ENCODE measurements at places on chromosomes 12 and 14.

DNA sequence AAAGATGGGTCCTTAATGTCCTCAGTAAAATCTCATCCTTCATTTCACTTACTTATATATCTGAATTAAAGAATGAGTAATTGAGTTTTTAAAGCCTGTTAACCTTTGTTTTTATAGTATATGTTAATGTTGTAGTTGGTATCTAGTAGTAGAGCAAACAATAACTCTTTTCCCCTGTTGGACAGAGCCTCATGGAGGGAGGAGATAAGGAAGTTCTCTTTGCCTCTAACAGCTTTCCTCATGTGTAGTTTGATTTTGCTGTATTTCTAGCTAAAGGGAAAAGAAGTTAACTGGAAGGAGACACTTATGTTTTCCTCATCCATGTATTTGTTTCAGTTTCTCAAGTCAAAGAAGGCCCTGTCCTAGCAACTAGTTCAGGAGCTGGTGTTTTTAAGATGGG, 55.3 kb downstream of the RAD52 start:
- DNase-seq, result no peak

DNA sequence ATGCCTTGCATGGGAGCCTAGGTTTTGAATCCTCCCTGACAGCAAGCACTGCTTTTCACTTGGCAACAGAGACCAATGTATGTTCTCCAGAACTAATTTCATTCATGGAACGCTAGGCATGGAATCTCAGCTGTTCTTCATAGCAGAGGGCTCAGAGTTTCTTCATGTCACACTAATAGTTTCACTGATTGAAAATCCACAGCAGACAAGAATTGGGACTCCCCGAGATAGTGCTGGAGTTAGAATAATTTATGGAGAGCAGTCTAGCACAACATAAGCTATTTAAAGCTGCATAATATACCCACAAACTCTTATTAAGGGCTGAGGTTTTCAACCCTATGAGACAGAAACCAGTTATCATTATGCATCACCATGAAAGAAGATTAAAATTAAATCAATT, 342.5 kb downstream of the TMEM132D start:
- no peak for DNase-seq

DNA sequence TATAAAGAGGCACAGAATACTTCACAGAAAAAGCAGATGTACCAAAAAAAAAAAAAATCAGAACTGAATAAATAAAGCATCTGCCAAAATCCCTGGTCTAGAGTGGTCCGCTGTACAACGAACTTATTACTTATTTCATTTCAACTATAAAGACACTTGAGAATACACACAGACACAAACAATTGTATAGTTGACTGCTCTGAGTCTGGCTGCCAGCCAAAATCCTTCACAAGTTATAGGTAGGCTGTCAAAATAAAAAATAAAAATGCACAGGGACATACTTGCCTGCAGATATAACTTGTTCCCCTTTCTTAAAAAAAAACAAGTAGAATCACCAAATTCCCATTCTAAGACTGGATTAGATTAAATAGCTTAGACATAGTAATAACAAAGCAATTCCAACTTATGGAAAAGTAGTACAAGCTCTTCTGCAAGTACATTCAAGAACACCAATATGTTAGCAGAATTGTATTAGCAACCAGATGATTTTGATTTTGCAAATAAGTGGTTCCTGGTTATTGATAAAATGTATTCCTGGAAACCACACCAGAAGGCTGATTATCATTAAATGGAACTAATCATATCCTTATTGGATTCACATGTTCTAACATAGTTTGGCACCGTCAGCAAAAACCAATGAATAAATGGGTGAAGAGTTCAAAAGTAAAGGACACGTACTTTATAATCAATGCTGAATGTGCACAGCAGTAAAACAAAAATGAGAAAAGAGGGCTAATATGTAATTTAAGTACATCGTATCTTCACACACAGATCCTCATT, 248.5 kb downstream of the NELL2 start:
- no peak for DNase-seq

DNA sequence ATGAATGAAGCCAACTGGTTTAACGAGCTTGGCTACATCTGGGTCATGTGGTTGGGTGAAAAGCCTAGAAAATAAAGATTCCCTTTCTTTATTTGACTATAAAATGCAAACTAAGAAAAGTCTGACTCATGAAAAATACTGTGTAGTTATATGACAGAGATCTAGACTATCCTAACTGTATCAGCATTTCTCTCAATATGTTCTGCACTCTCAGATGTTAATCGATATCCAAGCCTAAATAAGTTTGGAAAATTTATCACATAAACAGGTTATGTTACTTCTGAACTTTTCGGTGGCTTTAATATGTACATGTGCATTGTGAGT, 133.1 kb downstream of the DAAM1 start:
- DNase-seq, result no peak

DNA sequence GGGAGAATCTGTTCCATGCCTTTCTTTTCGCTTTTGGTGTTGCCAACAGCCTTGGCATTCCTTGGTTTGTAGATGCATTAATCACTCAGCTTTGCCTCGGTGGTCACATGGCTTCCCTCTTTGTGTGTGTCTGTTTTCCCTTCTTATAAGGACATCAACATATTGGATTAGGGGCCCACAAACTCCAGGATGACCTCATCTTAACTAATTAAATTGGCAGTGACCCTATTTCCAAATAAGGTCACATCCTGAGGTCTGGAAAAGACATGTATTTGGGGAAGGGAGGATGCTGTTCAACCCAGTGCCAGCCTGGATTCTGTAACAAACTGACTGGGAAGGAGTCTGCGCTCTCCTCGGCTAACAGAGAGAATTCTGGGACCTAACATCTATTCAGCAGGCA, 365.7 kb upstream of the FKBP4 start:
- DNase-seq, result no peak

GRCh38 chr14:61547186-61548069, 147.9 kb upstream of the HIF1A start:
- DNase-seq, result no peak

GRCh38 chr12:98373025-98373554, 142.3 kb upstream of the TMPO start:
- no peak for DNase-seq

DNA sequence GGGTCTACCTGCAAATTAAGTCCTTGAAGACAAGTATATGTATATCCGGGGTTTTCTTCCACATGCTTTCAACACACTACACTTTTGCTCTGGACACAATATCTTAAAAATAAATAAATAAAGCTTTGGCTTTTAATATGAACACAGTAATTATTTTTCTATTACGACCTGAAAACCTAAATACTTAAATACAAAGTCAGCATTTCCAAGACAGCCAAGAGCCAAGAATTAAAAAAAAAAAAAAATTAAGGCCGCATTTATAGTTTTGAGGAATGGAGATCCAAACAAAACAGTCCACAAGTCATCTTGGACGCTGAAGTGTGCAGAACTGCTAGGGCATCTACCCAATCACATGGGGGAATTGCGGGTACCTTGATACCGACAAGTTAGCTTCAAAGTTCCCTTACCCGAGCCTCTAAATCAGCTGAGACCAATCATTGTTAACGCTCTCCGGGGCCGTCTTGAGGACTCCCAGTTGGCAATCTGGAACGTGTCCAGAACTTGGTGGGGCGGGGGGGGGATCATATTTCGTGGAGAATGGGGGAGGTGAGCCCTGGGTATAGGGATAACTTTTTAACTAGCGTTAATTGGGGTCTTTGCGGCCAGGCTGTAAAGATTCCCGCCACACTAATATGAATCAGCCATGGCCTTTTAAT, 731 bp upstream of the PCNX4 start:
- no peak for DNase-seq

DNA sequence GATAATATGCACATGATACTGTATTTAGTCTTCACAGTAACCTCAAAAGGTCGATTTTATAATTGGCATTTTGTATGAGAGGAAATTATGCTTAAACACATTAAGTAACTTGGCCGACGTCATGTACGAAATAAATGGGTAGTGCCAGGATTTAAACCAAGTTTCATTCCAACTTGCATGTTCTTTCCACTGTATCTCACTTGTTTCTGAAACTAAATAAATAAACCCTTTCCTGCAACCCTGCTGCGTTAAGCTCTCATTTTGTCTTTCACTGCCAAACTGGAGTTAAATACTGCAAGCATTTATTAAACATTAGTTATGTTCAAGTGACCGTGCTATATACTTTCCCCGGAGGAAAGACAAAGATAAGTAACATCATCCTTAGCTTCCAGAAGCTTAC, 293.9 kb upstream of the PRKD1 start:
- DNase-seq, result no peak

DNA sequence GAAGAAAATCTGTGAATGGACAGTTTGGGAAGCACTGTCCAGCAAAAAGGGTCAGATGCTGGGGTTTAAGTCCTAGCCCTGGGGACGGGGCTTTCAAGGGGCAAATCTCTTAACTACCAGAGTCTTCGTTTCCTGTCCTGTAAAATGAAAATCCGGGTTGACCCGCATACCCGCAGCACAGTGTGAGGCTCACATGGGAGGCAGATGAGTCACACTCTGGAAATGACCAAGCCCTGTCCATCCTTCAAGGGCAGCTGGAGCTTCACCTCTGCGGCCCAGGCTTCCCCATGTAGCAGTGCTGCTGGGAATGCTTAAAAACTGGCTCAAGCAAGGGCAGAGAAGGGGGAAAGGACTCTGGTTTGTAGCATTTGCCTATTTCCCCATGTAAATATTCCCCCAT, 19.0 kb downstream of the FAM181A start:
- no peak for DNase-seq

DNA sequence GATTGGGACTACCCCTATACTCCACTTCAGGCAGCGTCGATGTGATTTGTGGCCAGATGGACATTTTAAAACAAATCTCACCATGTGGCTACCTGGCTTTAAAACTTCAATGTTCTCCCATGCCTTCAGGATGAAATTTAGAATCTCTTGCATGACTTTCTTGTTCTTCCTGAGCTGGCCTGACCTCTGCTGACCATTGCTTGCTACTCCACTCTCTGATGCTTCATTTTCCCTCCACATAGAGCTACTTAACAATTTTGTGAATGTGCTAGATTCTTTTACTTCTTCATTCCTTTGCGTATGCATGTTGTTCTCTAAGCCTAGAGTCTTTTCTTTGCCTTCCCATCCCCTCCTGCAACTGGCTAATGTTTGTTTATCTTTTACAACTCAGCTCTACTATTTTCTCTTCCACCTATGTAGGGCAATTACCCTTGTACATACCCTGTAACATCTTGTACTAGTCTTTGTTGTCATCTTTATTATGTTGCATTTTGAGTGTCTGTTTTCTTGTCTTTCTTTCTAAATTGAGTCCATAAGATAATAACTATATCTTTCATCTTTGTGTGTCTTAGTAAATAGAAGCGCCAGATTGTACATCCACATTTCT, 41.2 kb downstream of the YLPM1 start:
- no peak for DNase-seq

DNA sequence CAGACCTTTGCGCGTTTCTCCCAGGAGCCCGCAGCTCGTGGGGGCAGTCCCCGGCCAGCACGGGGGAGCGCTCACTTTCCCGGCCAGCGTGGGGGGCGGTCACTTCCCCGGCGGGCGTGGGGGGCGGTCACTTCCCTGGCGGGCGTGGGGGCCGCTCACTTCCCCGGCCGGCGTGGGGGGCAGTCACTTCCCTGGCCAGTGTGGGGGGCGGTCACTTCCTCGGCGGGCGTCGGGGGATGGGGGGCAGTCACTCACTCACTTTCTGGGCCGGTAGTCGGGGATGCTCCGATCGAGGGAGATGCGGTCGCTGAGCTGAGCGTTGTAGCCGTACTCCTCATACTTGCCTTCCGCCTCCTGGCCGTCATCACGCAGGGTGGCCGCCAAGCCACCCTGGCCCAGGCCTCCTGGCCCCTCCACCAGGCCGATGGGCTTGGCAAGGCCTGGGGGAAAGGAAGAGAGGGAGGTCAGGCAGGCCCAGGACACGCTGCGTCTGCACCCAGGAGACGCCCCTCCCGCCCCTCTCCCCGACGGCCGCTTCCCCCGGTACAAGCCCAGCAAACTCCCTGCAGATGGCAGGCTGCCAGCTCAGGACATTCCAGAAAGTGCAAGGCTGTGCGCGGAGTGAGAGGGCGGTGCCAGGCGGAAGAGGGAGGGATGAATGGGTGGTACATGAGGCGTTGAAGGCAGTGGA, 43.3 kb downstream of the GALNT9 start:
- no peak for DNase-seq

DNA sequence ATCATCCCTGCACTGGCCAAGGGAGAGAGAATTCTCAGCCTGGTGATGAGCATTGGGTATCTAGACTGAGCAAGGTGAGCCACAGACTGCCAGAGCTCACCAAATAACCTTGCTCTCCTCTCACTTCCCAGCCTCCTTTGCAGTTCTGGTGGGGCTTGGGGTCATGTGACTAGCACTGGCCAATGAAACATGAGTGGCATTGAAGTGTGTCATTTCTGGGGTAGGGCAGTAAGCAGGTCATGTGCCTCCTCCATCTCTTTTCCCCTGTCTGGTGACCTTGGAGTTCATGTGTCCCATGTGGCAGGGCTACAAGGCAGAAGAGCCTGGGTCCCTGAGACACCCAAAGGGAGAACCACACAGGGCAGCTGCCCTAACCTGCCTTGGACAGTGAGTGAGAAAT, 3.6 kb upstream of the KRT72 start:
- DNase-seq, result no peak

DNA sequence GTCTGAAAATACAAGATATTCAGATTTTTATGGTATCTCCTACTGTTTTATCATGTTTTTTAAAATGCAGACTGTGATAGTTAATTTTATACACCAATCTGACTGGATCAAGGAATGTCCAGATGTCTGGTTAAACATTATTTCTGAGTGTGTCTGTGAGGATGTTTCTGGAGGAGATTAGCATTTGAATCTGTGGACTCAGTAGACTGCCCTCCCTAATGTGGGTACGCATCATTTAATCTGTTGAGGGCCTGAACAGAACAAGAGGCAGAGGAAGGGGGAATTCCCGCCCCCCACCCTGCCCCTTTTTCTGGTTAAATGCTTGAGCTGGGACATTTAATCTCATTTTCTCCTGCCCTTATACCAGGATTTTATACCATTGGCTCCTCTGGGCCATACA, 72.1 kb downstream of the AVPR1A start:
- DNase-seq, result no peak

GRCh38 chr12:105476616-105477015, 146.1 kb downstream of the C12orf75 start:
- DNase-seq, result no peak

GRCh38 chr12:89486264-89486663, 38.3 kb downstream of the GALNT4 start:
- DNase-seq, result no peak

- DNase-seq, result peak; percentile 34
Measured at GRCh38 chr12:4153343-4153892, 120.1 kb upstream of the CCND2 start.

All from stimulated activated CD4-positive, alpha-beta T cell treated with anti-CD3 and anti-CD28 coated beads, Interleukin-15, amount 100 ng/mL, for 1 hour (primary cell).